Stimulated activated CD4-positive, alpha-beta T cell treated with anti-CD3 and anti-CD28 coated beads, TNF-alpha, amount 100 ng/mL, for 24 hours (primary cell): ENCODE measurements at places on chromosomes 4 and X.

DNA sequence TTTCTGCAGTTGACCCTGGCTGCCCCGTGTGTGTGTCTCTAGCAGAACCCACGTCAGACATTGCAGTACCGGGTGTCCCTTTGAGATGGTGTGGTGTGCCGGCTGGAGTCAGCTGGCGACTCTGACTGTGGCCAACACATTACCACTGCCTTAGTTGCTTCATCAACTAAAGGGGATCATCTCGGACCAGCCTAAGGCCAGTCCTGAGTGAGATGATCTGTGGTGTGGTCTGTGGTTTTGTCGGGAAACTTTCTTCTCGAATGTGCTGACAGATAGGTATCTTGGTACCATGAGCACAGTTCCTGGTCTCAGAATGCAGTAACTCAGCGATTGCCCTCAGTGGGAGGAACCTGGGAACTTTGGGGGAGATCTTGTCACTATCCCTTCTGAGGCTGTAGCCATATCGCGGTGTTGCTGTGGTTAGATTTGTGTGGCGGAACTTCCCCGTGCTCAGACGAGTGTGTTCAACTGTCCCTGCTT lies 15.8 kb downstream of the TBC1D14 start:
- no peak for DNase-seq

DNA sequence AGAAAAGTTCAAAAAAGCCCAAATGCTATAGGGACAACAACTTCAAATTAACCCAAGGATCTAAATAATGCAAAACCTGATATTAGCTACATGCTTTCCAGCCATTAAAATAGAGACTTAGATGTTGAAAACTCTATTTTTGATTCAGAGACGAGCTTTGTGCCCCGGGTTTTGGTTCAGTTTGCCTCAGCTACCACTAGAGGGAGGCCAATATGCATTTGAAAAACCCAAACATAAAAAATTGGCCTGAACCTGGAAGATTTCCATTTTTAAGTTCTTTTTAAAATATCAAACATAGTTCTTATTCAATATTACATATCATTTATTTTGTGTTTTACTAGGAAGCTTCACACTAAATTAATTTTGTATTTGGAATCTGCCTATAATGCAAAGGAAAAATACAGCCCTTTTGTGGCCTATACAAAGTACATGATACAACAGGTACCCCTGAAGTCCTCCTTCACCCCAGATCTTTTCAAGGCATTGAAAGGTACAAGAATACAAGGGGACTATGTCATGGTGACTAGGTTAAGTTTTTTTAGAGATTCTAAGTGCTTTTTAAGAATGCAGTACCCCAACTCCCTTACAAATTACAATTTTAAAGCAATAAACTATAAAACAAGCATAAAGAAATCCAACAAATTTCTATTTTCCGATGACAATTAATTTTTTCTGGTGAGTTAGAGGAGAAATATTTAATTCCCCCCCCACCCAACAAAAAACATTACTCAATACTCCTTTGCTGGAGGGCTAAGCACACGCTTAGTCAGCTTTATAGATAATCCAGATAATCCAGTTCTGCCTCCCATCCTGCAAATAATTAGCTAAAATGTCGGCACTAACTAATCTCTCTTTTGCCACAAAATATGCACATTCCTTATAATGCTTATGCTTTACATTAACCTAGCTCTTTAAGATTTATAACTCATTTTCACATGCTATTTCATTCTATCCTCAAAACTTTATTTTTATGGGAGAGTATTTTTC lies 97.7 kb upstream of the PTPN13 start:
- DNase-seq, result no peak

DNA sequence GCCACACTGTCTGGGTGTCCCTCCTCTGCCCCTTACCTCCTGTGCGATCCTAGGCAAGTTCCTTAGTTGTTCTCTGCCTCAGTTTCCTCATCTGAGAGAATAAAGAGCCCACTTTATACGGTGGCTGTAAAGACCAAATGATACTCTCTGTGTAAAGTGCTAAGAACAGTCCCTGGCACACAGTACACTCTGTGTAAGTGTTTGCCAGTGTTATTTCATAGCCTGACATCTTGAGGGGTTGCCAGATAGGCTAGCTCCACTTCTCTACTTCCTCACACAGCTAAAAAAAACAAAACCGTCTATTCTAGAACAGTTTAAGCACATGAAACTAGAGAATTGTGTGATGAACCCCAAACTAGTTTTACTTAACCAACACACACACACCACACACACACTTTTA lies 17.1 kb downstream of the SPON2 start:
- no peak for DNase-seq

GRCh38 chr4:124868495-124868894 lies 156.0 kb upstream of the ANKRD50 start:
- DNase-seq, result no peak

DNA sequence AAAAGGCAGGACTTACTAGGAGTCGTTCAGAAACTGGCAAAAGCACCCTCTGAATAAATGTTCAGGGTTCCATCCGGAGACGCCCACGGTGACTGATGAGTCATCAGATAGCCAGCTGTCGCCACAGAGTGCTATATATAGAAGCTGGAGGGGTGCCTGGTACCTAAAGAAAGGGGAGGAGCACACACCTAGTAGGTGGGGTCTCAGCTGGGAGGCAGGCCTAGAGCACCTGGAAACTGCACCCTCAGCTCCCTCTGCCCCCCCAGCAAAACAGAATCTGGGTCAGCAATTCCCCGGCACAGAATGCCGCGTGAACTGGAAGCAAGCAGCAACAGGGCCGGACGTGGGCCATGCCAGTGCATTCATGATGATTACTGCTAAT lies 242.0 kb downstream of the BCOR start:
- peak; percentile 53 for DNase-seq

- no peak for DNase-seq
These were observed 220.4 kb downstream of the SPRY1 start for GRCh38 chr4:123616951-123617461.

DNA sequence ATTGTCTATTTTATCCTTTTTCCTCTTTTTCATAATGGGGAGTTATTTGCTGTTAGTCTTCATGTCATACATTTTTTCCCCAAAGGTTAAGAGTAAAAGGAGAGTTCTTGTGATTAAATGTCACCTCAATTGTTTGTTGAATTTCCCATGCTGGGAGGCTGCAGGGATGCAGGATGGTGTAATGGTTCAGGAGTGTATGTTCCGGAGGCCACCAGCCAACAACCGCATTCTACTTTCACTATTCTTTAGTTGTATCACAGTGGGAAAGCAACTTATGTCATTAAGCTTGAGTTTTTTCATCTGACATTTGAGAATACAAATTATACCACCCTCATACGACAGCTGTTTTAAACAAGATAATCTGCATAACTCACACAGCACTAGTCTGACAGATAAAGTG lies 15.4 kb downstream of the AFP start:
- DNase-seq, result no peak

- DNase-seq, result no peak
These were observed 16.5 kb downstream of the MCF2 start for GRCh38 chrX:139691493-139691842.

DNA sequence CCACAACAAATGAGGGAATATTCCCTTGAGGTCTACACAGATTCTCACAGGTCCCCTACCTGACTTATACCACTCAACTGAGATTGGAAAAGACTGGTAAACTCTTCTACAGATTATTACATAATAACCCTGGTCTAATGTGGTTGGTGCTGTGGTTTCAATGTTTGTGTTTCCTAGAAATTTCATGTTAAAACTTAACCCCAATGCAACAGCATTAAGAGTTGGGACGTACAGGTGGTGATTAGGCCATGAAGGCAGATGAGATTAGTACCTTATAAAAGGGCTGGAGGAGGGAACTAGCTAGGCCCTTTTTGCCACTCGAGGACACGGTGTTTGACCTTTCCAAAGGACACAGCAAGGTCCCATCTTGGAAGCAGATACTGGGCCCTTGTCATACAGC lies 84.3 kb upstream of the TAPT1 start:
- DNase-seq, result no peak

DNA sequence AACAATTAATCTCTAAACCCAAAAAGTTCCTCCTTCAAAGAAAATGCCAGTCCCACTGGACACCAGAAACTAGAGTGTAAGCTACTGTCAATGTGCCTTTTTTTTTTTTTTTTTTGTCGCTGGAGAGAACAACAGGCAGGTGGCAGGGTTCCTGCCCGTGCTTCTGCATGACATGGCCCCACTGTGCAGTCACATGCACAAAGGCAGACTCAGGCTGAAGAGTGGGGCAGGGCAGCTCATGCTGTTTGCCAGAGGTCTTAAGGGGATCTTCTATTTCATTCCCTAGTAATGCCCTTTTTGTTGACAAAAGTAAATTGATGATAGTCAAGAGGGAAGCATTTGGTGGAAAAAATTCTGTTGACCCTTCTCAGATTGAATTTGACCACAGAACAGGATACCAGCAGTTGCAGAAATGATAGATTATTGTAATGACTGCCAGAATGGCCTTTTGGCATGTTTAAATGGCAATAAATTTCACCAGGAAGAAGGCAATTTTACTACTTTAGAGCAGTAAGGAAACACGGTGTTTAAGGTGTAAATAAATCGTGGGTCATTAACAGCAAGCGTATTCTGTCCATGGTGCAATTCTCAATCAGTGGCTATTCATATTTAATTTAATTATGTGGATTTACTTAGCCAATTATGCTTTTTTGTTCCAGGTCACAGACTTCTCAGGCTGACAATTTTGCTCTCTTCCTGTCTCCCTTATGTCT lies 80.9 kb downstream of the NKX6-1 start:
- DNase-seq, result no peak

- no peak for DNase-seq
These were observed 315.5 kb downstream of the BCOR start for GRCh38 chrX:39782276-39782675.

- no peak for DNase-seq
These were observed 365.2 kb downstream of the FAT4 start for GRCh38 chr4:125679989-125680388.

DNA sequence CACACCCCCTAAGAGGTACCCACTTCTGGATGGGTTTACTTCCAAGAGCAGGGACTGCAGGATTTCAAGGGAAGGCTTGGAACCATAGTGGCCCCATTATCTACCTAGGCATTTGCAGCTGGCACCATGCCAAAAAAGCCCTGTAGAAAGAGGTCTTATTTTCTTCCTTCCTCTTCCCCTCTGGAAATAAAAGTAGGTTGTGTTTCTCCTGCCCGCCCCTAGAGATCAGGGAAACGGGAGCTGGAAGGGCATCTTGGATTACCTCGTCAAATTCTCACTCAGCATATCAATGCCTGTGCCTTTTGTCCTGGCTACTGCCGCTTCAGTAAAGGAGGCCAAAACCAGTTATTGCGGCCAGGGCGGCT lies 1.6 kb downstream of the SCD5 start:
- DNase-seq, result no peak

DNA sequence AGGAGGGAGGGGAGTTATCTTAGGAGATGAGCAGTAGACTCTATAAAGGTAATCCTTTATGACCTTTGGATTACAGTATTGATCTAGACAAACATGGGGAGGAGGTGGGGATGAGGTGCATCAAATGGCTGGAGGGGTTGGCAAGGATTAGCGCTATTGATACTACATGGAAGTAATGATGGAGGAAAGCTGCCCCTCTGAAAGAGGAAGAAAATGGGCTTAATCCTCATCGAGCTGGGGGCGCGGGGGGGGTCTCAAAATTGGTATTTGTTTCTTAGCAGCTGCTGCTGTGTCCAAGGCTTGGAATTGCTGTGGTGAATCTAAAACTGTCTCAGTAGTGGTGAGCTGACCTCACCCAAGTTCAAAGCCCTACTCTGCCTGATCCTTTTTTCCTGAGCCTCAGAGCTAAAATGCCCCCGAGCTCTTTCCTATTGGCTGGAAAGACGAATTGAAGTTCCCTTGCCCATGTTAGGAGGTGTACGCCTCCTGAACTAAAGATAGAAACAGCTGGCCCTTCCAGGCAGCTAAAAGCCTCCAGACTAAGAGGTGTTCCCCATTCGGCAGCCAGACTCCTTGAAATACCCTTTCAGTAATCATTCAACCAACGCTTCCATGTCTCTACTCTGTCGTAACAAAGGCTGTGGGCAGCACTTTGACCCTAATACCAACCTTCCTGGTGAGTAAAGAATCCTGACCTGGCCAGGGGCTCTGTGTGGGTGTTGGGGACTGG lies at the start of gene ITGB1BP2:
Gene ITGB1BP2, plus strand, starts transcription at position 556 of the 730 bp plus-strand sequence. Its CDS starts 57 bp downstream, at position 613.
- no peak for DNase-seq

- DNase-seq, result no peak
These were observed 124.4 kb downstream of the RELL1 start for GRCh38 chr4:37561803-37562207.

DNA sequence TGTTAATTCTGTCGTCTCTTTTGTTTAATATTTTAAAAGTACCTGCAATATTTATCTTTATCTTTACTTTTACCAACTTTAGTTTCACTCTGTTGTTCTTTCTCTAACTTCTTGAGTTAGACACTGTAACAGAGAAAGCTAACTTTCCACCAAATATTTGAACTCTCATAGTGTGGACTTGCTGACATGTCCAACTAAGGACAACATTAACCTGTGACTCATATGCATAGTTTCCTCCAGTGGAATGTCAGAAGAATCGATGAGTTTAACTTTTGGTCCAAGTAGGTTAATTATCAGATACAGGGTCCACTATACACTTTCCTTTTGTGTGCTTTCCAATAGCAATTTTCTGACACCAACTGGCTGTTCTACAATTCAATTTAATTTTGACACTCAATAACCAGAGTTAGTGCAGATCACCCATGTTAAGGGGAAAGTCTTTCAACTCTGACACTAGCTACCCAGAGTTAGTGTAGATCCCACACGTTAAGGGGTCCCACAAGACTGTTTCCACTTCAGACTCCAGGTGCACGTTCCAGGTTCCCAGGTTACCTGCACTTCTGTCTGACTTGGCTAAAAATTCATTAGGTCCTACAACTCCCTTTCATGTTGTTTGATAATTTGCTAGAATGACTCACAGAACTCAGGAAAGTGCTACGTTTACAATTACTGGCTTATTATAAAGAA lies 559.0 kb upstream of the AMOT start:
- DNase-seq, result no peak

- no peak for DNase-seq
These were observed 56.4 kb upstream of the TMEM150C start for GRCh38 chr4:82618103-82618720.

GRCh38 chrX:35664833-35665232 lies 133.3 kb upstream of the MAGEB16 start:
- no peak for DNase-seq

DNA sequence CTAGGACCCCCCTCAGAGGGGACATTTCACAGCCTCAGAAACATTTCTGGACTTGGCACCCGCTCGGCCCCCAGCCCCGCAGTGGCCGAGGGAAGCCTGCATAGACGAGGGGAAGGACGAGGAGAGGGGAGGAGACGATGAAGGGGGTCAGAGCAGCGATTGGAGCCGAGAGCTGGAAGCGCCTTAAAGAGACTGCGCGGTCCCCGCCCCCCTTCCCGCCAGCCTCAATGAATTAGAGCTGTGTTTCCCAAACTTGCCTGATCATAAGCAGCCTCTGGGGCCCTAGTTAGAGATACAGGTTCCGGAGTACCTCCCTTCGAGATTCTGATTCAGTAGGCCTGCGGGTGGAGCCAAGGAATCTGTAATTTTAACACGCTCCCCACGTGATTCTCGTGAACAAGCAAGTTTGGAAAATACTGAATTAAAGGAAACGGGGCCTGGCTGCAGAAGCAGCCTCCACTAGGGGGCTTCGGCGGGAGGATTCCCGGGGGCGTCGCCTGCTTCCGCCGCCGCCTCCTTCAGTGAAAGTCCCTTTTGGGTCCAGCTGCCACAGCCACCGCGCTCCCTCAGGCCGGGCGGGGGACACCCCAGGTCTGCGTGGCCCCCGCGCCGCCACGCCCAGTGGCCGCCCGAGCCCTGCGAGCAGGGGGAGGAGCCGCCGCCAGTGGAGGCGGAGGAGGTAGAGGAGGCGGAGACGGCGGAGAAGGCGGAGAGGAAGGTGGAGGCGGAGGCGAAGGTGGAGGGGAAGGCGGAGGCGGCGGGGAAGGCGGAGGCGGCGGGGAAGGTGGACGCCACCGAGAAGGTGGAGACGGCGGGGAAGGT lies at the start of gene USP27X:
Gene USP27X, plus strand, starts transcription at position 651 of the 822 bp plus-strand sequence. CDS start 824 bp downstream, outside the sequence.
- DNase-seq, result peak; percentile 35
